Umbilical cord (tissue), 2 donors: ENCODE measurements at places on chromosomes 11 and 22. TPM values are rescaled to one million over a fixed set of nuclear protein-coding genes. Genes with fewer than 3 reads are reported as not detected.
A peak's percentile ranks its signal among the peaks of the same experiment; 100 is the strongest.

GRCh38 chr22:27748751-27749191, 52.8 kb downstream of the MN1 start:
- peak; percentile 63 for DNase-seq

GRCh38 chr11:12416552-12416951, 39.2 kb downstream of the PARVA start:
- DNase-seq: no peak

- no peak for DNase-seq
Measured at GRCh38 chr22:37647928-37648327, 8.5 kb downstream of the SH3BP1 start.

Gene PKNOX2
- 31.8 TPM for total RNA-seq

Gene LGALS1
- total RNA-seq: 1,243 TPM

Gene CELSR1
- 4.8 TPM for total RNA-seq
